NCI-H748 treated with DMSO at 0.1 percent for 48 hours (cell line): ENCODE measurements at places on chromosomes 2 and 18.

- DNase-seq = no peak
Measured at GRCh38 chr2:1665761-1666505, 78.4 kb downstream of the PXDN start.

GRCh38 chr2:48597492-48597891, 20.2 kb upstream of the GTF2A1L start:
- no peak for DNase-seq

DNA sequence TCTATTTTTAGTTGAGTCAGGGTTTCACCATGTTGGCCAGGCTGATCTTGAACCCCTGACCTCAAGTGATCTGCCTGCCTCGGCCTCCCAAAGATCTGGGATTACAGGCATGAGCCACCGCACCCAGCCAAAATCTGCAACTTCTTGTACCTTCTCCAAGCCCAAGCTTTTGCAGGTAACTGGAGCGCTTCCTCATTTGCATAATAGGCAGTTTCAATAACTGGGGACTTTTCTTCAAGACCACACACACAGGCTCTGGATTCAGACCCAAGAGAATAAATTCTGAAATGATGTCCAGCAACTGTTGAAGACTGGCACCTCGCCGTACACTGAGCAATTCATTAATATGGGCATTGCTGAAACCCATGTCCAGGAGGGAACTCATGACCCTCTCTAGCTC, 2.8 kb downstream of the MTERF4 start:
- no peak for DNase-seq

DNA sequence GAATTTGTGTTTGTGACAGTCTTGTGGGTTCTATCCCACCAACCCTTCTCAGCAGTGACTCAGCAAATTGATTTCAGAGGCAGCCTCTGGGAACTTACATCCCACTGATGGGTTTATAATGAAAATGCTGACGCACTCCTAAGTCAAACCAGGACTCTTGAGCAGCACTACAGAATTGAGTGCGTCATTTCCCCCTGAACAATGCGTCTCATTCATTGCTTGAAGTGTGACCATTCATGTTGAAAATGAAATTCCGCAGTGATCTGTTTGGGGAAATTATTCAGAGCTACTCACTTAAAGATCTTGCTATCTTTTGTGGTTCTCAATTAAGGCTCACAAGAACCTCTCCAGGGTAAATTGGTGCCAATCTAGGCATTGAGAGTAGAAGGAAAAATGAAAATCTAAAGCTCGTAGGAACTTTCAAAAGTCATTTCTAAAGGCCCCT, 417.7 kb upstream of the SLC14A2 start:
- DNase-seq = no peak

- no peak for DNase-seq
Measured at GRCh38 chr2:69744456-69744855, 2.5 kb downstream of the ANXA4 start.

DNA sequence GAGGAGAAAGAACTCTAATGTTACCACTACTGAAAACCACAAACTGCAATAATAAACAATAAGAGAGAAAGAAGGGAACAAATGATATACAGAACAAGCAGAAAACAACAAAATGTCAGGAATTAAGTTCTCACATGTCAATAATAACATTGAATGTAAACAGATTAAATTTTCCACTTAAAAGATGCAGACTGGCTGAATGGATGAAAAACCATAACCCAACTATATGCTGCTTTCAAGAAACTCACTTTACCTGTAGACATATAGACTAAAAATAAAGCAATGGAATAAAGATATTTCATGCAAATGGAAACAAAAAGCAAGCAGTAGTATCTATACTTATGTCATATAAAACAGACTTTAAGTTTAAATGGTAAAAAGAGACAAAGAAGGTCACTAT, 50.4 kb downstream of the MRO start:
- DNase-seq = no peak

GRCh38 chr2:113724010-113724409, 32.4 kb downstream of the SLC35F5 start:
- no peak for DNase-seq

GRCh38 chr18:74623047-74623816, 25.6 kb downstream of the ZNF407 start:
- DNase-seq = no peak

DNA sequence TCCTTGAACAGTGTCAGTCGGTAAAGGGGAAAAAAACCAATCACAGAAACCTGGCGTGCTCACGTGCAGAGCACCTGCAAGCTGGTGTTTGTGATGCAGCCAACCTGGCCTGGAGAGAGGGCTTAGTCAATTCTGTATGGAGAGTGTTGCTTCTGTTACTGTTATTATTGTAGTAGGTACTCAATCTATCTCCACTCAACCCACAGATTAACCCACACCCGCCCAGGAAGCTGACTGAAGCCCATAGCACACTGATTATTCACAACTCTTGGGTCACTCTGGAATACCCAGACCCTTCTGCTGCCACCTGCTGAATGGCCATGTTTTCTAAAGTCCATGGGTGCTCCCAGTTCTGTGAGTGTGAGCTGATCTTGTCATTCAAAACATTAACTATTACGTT, 53.9 kb downstream of the TNFRSF11A start:
- no peak for DNase-seq

- DNase-seq = no peak
Measured at GRCh38 chr2:23567161-23567756, 182.3 kb downstream of the KLHL29 start.

GRCh38 chr18:51716277-51716676, 518.8 kb upstream of the MEX3C start:
- no peak for DNase-seq

DNA sequence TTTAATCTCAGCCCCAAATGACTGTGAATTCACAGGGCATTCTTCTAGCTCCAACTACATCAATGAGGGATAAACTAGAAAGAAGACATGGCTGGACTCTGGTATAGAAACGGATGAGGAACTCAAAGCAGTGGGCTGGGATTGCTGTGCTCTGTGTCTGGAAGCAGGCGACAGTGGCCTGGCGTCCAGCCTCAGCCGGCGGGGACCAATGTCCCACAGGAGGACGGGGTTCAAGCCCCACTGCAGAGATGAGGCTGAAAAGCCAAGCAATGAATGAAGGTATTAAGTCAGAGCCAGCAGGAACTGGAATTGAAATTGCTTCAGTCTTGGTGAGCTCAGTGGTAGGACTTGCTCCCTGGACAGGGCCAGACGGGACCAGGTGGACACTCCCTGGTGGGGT, 24.3 kb upstream of the BOK start:
- DNase-seq = no peak

- DNase-seq = no peak
Measured at GRCh38 chr18:64707052-64707451, 558.2 kb upstream of the LINC00305 start.

DNA sequence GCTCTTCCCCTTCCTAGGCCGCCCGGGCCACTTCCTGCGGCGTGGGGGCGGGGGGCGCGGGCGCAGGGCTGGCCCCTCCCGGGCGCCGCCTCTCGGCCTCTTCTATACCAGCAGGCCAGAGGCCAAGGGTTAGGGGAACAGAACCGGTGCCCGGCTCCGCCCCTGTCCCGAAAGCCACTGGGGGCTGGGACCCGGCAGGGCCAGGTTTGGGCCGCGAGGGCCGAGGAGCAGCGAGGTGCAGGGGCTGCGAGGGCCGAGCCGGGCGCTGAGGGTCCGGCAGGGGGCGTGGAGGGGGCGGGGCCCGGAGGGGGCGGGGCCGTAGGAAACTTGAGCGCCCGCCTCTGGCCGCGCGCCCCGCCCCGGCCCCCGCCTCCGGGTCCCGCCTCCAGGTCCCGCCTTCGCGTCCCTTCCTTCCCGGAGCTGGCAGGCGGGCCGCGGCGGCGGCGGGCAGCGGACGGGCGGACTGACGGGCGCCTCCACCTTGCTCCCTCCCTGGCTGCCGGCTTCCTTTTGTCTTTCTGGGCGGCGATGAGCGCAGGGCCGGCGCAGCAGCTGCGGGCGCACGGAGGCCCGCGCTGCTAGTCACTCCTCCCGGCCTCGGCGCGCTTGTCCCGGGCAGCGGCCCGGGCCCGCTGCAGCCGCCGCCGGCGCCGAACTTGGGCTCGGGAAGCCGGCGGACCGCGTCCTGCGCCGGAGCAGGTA, at the start of gene HPCAL1:
TSS of gene HPCAL1 (plus strand) at position 426 of the 702 bp plus-strand sequence. CDS start 116,854 bp downstream, outside the sequence.
- peak; percentile 63 for DNase-seq

DNA sequence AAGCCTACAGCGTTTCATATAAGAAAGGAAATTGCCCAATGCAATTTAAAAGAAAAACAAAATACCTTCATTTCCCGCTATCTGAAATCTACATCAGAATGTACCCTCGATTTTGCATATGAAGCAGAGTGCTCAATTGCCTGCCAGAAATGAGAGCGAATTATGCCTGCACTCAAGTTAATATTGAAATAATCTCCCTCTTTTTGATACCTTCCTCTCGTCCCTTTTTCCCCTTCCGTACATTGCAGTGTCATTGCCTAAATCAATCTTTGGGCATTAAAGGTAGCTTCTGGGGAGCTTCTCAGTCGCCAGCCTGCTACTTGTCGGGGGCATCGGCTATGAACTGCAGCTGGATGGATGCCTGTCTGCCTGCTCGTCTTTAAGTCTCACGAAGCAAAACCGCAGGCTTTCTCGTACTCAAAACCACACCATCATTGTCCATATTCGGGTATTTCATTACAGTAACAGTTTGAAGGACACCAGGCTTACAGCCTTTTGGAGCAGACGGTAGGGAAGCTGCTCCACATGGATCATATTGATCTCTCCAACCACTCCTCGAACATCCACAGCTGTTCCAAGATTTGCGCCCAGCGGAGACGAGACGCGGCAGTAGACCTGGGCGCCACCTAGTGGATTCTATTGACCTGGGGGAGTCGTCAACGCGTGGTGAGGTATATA, 64.0 kb upstream of the HNRNPA3 start:
- peak; percentile 90 for DNase-seq

DNA sequence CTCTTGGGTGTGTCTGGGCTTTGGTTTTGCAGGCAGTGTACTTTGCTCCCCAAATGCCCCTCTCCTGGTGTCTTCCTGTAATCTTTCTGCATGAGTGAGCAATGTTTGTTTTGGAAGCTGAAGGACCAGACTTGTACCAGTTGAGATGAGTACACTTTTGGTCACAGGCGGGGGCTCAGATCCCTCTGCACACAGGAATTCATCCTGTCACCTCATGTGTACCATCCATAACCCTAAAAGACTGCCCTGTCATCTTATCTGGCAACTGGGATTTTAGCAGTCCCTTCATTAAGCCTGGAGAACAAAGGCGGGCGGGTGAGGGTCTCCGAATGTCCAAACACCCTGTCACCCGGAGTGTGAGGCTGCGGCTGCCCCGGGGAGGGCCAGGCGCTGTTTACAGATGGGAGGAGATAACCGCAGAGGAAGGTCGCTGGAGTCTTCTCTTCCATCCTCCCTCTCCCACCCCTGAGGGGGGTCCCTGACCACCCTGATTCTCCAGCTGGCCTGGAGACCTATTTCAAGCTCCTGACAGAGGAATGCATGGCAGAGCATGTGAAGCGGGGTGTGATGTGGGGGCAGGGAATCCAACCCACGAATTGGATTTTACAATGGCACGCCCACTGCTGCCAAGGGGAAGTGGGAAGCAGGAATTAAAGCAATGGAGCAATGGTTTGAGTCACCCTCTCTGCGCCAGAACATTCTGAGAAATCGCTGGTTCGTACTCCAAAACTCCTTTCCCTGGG, 158.2 kb upstream of the MYCN start:
- no peak for DNase-seq

- DNase-seq = peak; percentile 2
Measured at GRCh38 chr2:127591221-127591923, 54.6 kb upstream of the GPR17 start.

GRCh38 chr2:192122141-192122540, 72.6 kb downstream of the TMEFF2 start:
- no peak for DNase-seq

GRCh38 chr2:53989210-53989862, 18.5 kb upstream of the PSME4 start:
- no peak for DNase-seq

DNA sequence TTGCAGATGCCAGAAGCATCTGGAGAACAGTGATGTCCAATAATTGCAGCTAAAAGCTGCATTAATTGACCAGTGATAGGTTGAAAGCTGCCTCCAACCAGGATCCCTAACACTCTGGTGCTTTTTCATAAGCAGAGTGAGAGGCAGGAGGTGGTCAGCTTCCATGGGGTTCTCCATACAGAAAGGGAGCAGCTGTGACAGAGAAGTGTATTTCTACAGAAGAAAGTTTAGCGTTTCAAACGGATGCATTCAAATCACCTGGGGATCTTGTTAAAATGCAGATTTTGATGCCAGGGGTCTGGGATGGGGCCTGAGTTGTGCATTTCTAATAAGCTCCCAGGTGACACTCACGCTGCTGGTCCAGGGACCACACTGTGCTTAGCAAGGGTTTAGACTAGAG, 216.5 kb upstream of the NRP2 start:
- no peak for DNase-seq

DNA sequence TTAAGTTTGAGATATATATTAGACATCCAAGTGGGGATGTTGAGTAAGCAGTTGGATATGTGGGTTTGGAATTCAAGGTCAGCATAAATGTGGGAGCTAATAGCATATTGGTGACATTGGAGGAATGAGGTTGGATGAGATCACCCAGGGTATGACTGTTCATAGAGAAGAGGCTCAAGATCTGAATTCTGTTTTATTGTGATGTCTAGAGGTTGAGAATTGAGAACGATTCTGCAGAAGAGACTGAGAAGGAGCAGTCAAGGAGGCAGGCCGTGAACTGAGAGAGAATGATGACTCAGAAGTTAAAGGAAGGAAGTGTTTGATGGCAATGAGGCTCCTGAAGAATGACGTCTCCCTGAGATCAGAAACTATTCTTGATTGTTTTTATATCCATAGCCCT, 5.9 kb downstream of the SERPINB11 start:
- no peak for DNase-seq

GRCh38 chr2:199309973-199310372, 147.8 kb downstream of the SATB2 start:
- DNase-seq = peak; percentile 83

DNA sequence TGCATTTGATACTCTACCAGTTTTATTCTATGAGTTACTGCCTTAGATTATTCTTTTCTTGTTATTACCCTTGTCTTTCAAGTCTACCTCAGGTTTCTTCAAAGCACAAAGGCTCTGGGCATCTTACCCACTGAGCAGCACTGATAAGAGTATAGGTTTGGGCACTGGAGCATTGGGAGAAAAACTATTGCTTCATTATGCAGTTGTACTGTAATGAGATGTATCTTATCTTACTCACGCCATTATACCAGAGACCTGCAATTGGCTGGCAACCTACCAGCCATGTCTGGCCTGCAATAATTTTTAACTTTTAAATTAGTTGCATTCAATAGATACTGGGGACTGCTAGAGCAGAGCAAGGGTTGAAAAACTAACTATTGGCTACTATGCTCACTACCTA, 18.9 kb upstream of the SRBD1 start:
- no peak for DNase-seq

- DNase-seq = no peak
Measured at GRCh38 chr2:237465515-237466148, 21.4 kb upstream of the MLPH start.
